ENCODE measurements at places on chromosomes 12 and 14.

- no peaks in the 10 kb centered on the region for H3K36me3 ChIP-seq
- H3K27me3 ChIP-seq, result no peaks in the 10 kb centered on the region
- no peak overlapping the region for H3K4me3 ChIP-seq
- no peak for DNase-seq
- no peak overlapping the region for H3K27ac ChIP-seq
- no peaks in the 10 kb centered on the region for H3K4me1 ChIP-seq
Measured at GRCh38 chr12:16618256-16618655, 12.3 kb upstream of the LMO3 start.

DNA sequence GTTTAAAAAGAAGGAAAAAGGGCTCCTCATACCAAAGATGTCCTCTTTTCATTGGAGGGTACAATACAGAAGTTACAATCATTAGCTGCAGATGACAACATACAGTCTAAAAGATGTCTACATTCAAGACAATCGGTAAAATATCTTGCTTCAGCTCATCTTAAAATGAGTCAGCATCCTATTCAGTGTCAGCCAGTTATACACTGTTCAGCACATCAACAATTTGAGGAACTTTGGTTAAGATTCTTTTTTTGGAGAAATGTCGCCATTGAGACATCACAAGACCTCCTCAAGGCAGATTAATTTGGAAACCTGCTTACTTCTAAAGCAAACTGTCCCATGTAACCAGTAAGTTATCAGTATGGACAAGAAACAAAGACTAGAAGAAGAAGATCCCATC is 100.7 kb upstream of the SLC38A4 start:
- no peak overlapping the region for H3K27ac ChIP-seq
- H3K36me3 ChIP-seq, result no peaks in the 10 kb centered on the region
- no peak for DNase-seq
- no peaks in the 10 kb centered on the region for H3K4me1 ChIP-seq

DNA sequence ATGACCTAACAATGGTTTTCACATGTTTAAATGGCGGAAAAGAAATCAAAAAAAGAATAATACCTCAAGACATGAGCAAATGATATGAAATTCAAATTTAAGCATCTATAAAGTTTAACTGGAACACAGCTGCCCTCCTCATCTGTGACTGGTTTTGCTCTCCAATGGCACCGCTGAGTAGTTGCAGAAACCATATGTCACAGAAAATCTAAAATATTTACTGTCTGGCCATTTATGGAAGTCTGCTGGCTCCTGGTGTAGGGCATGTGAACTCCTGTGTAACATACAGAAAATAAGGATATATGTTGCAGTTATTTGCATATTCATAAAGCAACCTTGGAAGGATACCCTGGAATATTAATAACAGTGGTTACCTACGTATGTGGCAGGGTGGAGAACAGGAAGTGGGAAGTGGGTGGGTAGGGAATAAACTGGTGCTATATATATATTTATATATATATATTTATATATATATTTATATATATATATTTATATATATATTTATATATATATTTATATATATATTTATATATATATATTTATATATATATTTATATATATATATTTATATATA is 48.4 kb downstream of the LTBP2 start:
- H3K27ac ChIP-seq, result no peak overlapping the region
- no peaks in the 10 kb centered on the region for H3K4me1 ChIP-seq

GRCh38 chr14:69956970-69957369 is 77.8 kb downstream of the SMOC1 start:
- no peak for DNase-seq
- no peak overlapping the region for H3K4me3 ChIP-seq
- peaks cover 24% of the 10 kb centered on the region for H3K27me3 ChIP-seq
- no peaks in the 10 kb centered on the region for H3K4me1 ChIP-seq

- H3K36me3 ChIP-seq, result no peaks in the 10 kb centered on the region
- H3K4me1 ChIP-seq, result no peaks in the 10 kb centered on the region
- no peak overlapping the region for H3K27ac ChIP-seq
- H3K27me3 ChIP-seq, result peaks cover 14% of the 10 kb centered on the region
Measured at GRCh38 chr14:36035675-36036074, 140.8 kb downstream of the PTCSC3 start.
